ENCODE measurements at places on chromosomes 6 and 20.

GRCh38 chr6:13689511-13690256 lies 22.0 kb downstream of the RANBP9 start:
- no peak for DNase-seq

DNA sequence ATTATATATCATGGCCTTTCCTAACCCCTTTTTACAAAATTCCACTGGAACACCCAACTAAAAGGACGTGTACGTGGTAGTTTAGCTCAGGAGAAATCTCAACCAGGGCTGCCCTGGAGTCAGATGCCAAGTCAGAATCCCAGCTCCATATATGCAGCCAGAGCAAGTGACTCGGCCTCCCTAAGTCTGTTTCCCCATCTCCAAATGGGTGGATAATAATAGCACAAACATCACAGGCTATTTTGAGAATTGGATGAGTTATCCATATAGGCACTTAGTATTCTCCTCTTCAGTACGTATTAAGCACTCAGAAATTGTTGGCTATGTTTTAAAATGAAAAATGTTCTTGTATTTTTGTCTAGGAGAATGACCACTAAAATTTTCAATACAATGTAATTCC lies 481.5 kb downstream of the CD109 start:
- DNase-seq, result no peak

GRCh38 chr20:4829514-4830215 lies 108.0 kb downstream of the PRND start:
- DNase-seq, result no peak

GRCh38 chr6:56291302-56291917 lies 44.0 kb upstream of the COL21A1 start:
- no peak for DNase-seq

DNA sequence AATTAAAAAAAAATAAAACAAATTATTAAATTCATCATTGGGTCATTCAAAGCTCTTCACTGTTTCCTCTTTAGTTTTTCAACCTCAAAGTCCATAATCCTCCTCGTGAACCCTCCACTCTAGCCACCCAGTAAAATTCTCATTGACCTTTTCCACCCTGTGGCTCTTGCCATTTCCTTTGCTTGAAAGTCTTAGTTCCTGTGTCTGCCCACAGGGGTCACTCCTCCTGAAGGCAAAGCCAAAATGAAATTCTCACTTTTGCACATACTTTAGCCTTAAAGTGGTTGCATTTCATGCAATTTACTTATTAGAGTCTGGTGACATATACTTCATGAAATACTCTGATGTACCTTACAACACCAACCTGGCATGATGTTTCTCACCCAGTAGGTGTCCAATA lies 263.7 kb downstream of the BMP2 start:
- DNase-seq, result no peak

DNA sequence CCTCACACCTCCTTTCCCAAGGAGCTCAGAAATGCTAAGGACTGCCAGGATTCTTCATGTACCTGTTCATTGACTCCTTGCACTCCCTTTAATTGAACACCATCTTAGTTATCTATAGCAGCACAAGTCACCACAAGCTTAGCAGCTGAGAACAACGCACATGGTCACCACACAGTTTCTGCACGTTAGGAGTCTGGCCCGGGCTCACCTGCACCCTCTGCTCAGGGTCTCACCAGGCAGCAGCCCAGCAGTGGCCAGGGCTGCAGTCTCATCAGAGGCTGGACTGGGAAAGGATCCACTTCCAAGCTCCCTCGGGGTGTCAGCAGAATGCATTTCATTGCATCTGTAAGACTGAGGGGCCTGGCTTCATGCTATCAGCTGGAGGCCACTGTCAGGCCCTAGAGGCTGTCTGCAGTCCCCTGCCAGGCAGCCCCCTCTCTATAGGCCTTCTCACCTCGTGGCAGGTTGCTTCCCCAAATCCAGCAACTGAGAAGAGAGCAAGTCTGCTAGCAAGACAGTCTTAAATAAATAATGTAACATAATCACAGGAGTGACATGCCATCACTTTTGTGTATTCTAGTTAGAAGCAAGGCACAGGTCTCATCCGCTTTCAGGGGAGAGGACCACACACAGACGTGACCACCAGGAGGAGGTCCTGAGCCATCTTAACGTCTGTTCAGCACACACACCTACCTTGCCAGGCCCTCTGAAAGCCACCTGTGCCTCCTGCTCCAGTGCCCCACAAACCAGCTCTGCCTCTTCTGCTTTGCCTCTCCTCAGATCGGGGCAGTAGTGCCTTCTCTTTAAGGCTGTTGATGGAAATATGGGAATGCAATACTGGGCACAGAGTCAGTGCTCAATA lies 165.2 kb upstream of the CST7 start:
- DNase-seq, result no peak

DNA sequence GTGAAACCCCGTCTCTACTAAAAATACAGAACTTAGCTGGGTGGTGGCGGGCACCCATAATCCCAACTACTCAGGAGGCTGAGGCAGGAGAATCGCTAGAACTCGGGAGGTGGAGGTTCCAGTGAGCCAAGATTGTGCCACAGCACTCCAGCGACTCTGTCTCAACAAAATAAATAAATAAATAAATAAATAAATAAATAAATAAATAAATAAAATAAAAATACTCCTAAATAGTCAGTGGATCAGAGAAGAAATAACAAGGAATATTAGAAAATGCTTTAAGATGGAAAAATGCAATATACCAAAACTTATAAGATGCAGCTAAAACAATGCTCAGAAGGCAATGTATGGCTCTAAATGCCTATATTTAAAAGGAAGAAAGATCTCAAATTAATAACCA lies 39.0 kb upstream of the SASH1 start:
- no peak for DNase-seq

DNA sequence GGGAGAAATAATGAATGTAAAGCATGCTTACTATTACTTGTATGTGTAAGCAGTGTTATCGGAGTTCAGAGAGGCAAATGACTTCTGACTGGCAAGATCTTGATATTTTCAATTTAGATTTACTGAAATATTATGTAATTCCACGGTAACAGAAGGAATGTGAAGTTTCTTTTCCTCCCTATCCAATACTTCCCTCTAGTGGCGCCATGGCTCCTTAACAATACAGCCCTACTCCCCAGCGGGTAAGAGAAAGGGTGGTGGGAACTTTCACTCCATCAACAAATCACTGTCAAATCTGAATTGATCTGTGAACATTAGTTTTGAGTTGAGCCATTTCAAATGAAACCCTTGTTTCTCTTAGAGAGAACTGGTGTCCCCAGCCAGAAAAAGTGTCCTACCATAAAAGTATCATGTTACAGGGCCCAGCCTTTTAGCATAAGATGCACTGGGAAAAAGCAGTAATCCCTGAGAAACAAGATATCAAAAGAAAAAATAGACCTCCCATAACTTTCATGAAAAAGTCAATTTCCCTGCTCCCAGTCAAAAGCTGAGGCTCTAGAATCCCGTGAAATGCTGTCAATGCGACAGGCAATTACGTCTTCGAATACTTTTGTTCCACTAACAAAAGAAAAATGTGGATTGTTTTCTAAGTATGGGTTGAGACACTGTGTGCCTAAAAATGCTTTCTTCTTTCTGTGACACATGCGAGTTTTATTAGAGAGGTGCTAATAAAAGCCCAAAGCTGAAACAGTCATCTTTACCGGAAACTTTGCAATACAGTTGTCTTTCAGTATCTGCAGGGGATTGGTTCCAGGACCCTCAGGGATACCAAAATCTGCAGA lies 12.9 kb downstream of the COX7A2 start:
- no peak for DNase-seq
